Stimulated activated naive CD8-positive, alpha-beta T cell treated with anti-CD3 and anti-CD28 coated beads, Interleukin-15, Interleukin-2, amounts not matched to agents 100 U/mL and 50 U/mL, for 24 hours (primary cell): ENCODE measurements at places on chromosomes 2 and 18.

DNA sequence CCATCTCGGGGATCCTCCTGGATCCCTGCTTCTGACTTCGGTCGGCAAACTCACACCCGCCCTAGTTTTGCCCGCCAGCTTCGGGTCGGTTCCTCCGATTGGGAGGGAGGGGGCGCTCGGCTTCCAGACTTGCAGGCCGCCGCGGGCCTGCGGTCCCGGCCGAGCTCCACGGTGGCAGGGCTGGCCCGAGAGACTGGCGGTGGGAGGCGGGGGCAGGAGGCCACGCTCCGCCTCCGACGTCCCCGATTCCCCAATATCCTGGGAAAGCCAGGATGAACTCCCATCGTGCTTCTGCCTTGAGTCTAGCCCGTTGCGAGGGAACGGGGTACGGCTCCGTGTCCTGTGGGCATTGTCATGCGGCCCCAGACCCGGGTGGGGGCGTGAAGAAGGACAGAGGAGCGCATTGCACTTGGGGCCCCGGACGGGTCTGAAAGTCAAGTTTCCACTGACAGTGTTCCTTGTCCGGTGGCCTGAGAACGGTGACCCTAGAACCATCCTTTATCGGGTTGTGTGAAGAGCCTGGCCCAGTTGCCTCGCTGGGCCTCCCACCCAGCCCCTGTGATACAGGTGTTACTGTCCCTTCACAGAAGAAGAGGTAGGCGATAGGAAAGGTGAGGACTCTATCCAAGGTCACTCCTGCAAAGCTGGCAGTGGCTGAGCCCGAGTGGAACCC, 2.4 kb upstream of the INHBB start:
- peak; percentile 73 for DNase-seq

GRCh38 chr2:101900375-101900774, 91.4 kb upstream of the IL1R2 start:
- peak; percentile 38 for DNase-seq

DNA sequence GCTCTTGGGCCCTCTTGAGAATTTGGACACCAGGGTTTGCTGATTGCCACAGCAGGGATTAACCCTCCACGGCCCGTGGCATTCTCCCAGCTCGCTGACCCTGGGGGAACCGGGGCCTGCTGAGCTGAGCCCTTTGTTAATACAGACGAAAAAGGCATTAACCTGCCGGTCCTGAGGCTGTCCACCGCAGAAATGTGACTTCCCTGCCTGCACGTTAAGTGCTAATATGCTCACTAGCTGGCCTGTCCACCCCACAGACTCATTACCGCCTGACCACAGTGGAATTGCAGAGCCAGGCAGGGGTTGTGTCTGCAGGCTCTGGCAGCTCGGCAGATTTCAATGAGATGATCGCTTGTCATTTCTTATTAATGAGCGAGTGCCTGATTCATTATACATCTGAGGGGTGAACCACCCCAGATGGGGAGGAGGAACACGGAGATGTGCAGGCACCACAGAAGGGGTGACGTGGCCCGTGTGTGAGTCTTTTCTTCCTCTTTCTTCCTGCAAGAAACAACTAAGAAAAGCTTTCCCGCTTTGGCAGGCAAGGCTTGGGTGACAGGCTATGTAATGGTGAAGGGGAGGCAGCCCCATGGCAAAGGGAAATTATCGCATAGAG, 126.0 kb downstream of the GLI2 start:
- no peak for DNase-seq

DNA sequence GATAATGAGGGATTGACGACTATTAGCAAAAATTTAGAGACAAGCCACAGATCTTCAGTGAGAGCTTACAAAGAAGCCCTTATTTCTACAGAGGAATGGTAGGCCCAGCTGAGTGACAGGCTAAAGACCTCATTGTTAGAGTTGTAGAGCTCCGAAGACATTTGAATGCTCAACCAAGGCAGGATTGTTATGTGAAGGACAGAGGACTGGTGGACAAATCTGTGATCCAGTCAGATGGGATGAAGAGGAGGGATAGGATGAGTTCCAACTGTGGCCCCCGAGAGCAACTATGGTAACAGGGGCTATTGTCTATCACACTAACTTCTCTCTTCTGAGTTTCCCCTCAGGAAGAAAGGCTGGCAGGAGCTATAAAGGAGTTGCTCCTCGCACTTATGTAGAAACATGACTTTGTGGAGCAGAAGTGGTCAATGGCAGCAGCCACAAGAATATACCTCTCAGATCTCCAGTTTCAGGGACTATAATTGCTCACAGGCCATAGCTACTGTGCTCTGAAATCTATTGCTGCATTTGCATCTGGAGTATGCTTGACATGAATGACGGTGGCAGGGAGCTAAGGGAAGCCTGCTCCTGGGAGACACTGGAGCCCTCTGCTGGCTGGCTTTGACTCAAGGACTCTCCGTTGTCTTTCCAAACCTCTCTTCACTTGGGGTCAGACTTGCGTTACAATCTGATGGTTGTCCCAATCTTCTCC, 50.3 kb upstream of the GREB1L start:
- peak; percentile 24 for DNase-seq

- peak; percentile 54 for DNase-seq
Observed at GRCh38 chr2:216694082-216694825, 1.1 kb downstream of the IGFBP5 start.

DNA sequence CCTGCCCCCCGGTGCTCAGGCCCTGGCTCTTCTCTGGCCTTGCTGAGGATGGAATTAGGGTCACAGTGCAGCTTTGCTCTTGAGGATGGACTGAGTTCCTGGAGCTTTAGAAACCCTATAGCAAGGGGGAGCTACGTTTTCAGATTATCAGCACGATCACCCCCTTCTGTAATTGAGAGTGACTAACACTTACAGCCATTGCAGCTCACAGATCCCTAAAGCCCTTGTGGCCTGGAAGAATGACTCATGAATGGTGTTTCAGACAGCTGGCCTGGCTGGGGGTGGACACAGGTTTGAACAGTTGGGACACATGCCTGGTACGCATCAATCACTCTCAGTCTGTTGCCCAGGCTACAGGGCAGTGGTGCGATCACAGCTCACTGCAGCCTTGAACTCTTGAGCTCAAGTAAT, 79.7 kb upstream of the IGFBP5 start:
- no peak for DNase-seq

DNA sequence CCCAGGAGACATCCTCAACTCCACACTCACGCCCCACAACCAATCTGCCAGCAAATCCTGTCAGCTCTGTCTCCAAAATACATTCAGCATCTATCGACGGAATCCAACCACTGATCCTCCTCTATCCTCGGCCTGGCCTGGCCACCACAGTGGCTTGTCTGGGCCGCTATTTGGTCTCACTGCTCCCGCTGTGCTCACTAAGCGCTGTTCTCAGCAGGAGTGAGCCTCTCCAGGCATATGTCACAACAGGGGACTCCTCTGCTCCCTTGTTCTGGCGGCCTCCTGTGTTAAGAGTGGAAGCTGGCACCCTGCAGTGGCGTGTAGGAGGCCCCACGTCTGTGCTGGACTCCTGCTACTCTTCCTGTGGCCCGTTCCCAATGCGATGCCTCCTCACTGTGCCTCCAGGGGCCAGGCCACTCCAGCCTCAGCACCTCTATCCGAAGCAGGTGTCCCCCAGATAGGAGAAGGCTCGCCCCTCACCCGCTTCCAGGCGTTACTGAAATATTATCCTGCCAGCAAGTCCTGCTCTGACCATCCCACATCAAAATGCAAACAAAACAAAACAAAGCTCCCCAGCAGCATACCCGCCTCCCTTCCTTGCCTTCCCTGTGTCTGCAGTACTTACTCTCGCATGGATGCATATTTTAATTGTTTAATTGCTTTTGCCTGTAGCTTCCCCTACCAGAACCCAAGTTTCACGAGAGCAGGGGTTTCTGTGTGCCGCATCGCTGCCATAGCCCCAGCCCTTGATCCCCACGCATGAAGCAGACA, 39.9 kb downstream of the CENPO start:
- DNase-seq: no peak

DNA sequence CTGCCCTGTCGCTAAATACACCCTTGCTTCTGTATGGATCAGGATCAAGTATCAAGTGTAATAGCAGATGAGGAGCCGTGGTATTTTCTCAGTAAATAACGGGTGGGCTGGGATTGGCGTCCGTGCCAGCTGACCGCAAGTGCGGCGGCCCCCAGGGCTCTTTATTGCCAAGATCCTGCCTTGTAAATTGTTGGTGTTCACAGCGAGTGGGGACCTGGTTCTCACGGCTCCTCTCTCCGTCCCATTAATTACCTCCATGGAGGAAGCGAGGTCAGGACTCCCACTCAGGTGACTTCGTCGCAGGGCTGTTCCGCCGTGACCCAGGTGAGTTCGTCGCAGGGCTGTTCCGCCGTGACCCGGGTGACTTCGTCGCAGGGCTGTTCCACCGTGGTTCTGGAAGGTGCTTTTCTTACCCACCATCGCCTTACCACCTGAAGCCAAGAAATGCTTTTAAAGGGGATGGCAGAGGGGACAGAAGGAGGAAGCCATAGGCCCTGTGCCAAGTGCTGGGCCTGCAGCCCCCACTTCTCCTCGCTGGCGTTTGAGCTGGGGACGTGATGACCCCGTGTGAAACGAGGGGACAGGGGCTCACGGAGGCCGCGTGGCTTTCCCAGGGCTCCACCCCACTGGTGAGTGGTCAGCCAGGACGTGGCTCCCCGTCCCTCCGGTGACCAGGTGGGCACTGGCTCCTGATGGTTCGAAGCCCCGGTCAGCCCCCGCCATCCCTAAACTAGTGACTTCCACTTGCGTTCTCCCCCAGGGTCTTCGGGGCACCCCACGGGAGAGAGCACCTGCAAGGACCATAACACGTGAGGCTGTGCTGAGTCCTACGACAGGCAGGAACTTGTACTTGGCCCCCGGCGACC, 118.4 kb downstream of the TWIST2 start:
- no peak for DNase-seq

GRCh38 chr2:232506709-232507108, 13.5 kb upstream of the PRSS56 start:
- DNase-seq: no peak

DNA sequence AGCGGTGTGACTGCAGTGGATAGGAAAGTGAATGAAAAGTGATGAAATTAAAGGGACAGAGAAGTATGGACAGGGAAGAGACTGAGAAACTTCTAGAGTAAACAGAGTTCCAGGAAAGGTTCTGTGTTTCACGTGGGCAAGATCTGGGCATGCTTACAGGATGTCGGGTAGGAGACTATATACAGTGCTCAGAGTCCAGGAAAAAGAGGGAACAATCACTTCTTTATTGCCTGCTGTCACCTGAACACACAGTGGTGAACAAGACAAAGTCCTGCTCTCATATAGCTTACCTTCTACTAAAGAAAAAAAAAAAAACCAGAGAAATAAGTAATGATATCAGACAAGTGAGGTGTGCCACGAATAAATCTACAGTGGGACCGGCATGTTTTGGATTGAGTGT, 2.4 kb downstream of the LRPPRC start:
- DNase-seq: no peak
